ENCODE measurements at places on chromosomes 11 and 22. TPM values are rescaled to one million over a fixed set of nuclear protein-coding genes. Genes with fewer than 3 reads are reported as not detected.

DNA sequence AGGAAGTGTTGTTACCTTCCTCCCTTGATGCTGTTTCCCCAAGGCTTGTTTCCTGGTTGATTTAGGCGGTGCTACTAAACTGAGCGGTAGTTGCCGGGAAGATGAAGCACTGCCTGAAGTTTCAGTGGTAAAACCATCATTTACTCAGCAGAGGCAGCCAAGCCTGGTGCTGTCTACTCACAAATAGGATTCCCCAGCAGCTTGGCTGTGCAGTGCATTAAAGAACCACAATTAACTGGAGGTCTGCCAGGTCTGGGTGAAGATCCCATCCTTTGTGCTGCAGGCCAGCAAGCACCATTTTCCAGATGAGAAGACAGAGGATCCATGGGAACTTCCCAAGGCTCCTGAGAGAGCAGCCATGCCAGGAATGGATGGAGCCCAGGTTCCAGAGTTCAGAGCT, 231.9 kb upstream of the E2F8 start:
- DNase-seq, result no peak

DNA sequence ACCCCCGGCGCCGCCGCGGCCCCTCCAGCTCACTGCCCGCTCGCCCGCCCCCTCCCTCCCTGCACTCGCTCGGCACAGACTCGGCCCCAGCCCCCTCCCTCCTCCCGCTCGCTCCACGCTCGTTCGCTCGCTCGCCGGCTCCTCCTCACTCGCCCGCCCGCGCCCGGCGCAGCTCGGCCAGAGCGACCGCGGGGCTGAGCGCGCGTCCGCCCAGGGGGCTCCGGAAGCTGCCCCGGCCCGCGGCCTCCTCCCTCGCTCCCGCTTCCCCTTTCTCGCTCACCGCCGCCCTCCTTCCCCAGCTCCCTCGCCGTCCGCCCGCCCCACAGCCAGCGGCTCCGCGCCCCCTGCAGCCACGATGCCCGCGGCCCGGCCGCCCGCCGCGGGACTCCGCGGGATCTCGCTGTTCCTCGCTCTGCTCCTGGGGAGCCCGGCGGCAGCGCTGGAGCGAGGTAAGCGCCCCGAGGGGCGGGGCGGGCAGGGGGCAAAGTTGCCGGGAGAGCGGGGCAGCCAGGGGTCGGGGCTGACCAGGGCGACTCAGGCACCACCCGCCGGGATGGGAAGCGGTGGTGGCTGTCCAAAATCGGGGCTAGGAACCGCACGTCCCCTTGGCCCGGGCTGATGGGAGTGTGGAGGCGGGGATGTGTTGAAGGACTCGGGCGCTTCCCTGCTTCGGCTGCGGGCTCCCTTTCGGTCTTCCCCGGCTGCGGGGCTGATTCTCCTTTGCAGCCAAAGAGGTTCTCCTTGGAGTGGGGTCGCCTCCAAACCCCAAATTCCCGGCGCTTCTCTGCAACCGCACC, at the start of gene SEZ6L:
TSS of gene SEZ6L (plus strand) at position 148 of the 797 bp plus-strand sequence. CDS start at position 356, 208 bp downstream.
- no peak for DNase-seq

DNA sequence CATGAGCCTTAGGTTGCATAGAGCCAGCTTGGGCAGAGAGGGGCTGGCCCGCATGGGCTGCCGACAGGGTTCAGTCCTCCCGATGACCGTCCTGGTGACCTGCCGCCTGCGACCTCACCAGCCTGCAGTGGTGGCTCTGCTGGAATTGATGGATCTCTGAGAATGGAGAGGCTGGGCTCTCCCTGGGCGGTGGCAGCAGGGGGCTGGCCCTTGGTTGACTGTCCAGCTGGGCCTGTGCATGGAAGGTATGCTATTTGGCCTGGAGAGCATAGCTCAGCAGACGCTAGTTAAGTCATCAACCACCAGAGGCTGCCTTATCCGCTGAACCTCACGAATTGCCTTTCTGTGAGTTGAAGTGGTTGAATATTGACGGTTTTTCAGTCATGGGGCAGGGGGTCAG, 19.7 kb downstream of the GRAMD4 start:
- no peak for DNase-seq

The CRYBB2 gene
- total RNA-seq, result not detected

- DNase-seq, result no peak
These were observed 22.5 kb upstream of the ADA2 start for GRCh38 chr22:17241576-17242330.

The PYGM gene
- total RNA-seq, result 1.2 TPM

The CECR2 gene
- 4.4 TPM for total RNA-seq

DNA sequence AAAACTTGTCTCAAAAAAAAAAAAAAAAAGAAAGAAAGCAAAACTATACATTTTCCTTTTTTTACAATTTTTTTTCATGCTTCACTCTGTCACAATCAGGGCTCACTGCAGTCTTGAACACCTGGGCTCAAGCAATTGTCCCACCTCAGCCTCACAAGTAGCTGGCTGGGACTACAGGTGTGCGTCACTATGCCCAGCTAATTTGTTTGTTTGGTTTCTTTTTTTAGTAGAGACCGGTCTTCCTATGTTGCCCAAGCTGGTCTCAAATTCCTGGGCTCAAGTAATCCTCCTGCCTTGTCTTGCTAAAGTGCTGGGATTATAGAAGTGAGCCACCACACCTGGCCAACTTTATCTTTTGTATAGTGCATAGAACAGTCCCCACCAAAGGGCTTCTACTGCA, 15.0 kb upstream of the CXCR5 start:
- DNase-seq, result no peak

The GAS2 gene
- total RNA-seq, result 13.4 TPM

The HMGXB4 gene
- 29.0 TPM for total RNA-seq

DNA sequence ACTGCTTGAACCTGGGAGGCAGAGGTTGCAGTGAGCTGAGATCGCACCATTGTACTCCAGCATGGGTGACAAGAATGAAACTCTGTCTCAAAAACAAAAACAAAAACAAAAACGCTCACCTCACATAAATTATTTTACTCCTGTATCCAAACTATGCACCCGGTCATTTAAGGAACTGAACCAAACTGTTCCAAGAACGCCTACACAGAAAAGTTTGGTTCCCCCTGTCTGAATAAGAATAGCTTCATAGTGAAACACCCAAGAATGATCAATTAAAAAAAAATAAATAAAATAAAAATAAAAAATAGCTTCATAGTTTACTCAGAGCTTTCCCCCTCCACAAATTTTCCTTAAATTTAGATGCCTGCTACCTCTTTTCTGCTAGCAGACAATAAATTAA, 13.7 kb downstream of the NUP98 start:
- DNase-seq, result no peak

DNA sequence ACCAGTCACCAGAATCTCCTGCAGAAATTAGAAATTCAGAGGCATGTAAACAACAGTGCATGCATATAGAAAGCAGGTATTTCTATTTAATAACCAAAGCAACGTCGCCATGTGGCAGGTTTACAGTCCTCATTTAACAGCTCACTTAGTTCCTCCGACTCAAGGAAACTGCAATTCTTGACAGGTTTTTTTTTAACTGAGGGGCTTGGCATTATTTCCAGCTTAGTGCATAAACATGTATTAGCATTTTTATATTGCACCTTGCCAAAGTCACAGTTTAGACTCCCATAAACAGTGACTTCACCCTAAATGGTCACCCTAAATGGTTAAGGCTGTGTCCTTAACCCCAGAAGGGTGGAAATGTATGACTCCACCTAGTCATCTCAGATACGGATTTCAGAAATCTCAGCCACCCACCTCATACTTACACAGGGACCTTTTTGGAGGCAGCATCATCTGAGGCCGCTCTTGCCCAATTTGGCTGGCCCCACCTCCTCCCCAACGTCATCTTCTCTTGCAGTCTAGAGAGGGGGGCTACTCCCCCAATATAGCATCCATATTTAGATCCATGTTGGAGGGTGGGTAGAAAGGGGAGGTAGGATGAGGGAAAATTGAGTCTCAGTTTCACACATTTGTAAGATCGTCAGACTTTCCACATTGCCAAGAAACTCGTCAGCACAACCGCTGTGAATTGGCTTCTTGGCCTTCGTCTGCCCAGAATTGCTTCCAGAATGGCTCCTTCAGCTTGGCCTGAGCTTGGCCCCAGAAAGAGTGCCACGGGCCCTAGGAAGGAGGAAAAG, 31.8 kb upstream of the SLC35C1 start:
- DNase-seq, result no peak

DNA sequence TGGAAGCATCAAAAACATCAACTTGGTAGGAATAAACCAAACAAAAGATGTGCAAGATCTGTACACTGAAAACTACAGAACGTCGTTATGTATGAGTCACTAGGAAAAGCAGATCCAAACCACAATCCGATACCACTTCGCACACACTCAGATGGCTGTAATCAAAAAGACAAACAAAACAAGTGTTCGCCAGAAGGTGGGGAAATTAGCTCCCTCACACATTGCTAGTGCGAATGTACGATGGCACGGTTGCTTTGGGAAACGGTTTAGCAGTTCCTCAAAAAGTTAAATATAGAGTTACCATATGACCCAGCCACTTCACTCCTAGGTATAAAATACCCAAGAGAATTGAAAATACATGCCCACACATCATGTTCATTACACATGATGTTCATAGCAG, 14.8 kb upstream of the CARD10 start:
- no peak for DNase-seq

DNA sequence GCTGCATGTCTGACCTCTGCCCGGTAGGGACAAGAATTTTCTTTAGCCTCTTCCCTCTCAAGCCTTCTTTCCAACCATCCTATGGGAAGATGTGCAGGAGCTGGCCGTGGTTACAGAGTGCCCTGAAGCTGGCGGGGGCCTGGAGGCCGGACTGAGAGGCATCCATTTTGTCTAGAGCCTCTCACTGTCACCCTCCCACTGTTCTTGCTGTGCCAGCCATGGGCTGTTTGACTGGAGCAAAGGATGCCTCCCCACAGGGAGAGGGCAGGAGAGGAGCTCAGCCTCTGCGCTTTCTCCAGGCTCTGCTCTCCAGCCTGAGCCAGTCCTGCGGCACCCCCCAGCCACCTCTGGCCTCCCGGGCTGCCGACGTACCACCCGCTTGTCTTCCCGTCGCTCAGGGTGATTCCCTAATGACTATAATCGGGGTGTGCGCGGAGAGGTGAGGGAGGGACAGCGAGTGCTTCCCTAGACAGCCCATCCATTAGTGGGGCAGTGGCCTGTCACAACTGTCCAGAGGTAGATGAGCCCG, 123.8 kb downstream of the NECTIN1 start:
- no peak for DNase-seq

DNA sequence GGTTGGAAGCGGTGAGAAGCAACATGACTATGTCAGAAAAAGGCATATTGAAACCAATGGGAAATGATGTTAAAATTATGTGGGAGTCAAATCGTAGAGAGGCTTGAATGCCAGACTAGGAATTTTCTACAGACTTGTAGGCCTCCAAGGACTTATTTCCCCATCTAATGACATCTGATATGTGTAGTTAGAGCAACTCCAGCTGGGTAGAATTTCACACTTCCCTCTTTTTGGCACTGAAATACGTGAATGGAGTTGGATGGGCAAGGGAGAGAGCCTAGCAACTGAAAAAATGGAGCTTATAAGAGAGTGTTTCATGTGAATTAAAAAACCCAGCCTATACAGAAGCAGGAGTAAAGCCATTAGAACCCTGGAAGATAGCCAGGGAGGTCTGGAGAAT, 304.2 kb downstream of the INSC start:
- no peak for DNase-seq

The OR56A4 gene
- total RNA-seq, result under 0.01 TPM

GRCh38 chr11:110564676-110565356, 135.1 kb downstream of the FDX1 start:
- DNase-seq, result no peak

The KLHL35 gene
- total RNA-seq, result 28.5 TPM

GRCh38 chr11:114171257-114172054, 111.9 kb downstream of the ZBTB16 start:
- DNase-seq, result no peak

The MS4A4A gene
- 4.4 TPM for total RNA-seq

The CDCA5 gene
- total RNA-seq, result 2.0 TPM

DNA sequence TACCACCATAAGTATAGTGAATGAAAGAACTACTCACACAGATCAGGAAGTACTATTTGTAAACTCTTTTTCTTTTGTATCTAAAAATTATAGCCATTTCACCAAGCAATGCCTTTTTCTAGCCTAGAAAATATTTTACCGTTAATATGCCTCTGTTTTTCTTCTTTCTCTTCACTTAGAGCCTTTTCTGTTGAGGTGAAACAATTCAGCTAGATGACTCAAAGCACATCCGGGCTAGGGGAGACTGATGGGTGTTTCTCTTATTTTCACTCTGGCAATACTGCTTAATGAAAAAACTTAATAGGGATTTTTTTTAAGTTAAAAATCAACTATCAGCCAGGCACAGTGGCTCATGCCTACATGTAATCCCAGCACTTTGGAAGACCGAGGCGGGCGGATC, 93.3 kb downstream of the SGSM3 start:
- DNase-seq, result no peak

The APOA4 gene
- total RNA-seq, result not detected

DNA sequence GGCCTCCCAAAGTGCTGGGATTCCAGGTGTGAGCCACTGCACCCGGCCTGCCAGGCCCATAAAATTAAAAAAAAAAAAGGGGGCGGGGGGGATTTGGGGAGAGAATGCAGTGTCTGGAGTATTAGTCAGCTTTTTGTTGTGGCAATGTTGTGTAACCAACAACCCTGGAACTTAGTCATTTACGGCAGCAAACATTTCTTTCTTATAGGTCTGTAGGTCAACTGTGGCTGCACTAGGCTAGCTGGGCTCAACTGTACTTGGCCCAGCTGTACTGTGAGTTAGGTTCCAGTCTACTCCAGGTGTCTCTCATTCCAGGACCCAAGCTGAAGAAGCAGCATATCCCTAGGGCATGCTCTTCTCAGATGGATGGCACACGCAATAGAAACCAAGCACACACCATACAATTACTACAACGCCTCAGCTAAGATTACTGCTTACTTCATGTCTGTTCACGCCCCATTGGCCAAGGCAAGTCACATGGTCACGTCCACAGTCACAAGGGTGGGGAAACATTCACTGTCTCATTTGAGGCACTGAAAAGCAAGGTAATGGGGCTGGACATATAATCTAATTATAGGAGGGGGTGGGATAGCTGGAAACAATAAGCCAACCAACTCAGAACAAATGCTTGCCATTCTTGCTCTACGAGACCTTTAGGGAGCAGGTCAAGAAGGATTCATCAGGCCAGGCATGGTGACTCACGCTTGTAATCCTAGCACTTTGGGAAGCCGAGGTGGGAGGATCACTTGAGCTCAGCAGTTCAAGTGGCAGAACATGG, 10.4 kb upstream of the SPINDOC start:
- no peak for DNase-seq

- DNase-seq, result no peak
These were observed 9.7 kb upstream of the SMCO4 start for GRCh38 chr11:93552874-93553273.

The YAP1 gene
- 18.7 TPM for total RNA-seq

The NCF4 gene
- total RNA-seq, result 2.5 TPM
